NCI-H2081 (cell line): ENCODE measurements at places on chromosomes 6 and 20.
A peak's percentile ranks its signal among the peaks of the same experiment; 100 is the strongest.

DNA sequence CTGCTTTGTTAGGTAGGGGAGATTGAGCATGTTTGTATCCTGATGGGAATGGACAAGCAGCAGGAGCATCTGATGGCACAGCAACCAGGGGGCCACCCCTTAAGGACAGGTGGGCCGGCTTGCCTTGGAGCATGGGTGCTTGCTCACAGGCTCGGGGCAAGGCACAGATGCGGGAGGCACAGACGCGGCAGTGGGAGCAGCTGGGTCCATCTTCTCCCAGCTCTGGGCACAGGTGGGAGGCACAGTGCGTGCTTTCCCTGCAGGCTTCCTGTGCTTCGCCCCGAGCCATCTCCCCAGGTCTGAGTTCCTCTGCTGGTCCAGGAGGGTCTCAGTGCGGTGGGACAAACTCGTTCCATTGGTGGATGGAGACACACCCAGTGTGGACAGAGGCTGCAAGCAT lies 73.6 kb upstream of the BHLHE23 start:
- DNase-seq, result no peak

GRCh38 chr6:41370488-41371111 lies 35.2 kb downstream of the NCR2 start:
- DNase-seq, result no peak

GRCh38 chr6:16648003-16648402 lies 113.3 kb downstream of the ATXN1 start:
- no peak for DNase-seq

DNA sequence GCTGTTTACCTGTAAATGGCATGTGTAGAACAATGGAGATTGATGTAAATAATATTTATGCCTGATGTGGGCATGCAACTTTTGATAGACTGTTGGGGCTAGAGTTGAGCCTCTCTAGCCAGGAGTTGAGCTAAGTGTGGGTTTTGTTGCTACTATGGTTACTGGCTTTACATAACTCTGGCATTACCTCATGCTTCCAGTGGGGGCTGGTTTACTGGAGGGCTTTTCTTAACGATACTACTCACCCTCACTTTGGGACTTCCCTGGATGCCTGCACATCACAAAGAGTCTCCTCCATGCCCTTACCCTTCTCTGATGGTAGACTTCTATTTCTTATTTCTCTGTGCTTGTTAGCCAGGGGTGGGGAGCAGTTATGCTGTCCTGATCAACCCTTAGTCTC lies 524.6 kb upstream of the CDH4 start:
- no peak for DNase-seq

DNA sequence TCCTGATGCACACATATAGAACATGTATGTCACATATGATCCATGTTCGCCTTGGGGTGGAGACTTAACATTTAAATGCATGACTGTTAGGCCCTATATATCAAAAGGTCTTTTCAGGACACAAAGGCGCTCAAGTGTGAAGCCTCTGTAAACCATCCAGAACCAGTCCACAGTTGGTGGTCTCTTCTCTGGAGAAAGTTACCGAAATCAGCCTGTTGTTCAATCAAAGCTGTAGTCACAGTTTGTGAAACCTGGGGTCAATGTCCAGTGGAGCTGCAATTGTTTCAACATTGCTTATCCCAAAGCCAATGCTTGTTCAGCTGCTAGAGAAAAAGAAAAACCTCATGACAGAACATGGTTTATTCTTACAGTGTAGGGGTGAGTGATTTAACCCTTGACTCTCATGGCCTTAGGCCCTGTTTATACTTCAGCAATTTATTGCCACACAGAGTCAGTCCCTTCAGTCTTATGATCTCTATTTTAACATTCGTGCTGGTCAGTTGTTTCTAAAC lies 193.6 kb upstream of the CST7 start:
- DNase-seq, result no peak

DNA sequence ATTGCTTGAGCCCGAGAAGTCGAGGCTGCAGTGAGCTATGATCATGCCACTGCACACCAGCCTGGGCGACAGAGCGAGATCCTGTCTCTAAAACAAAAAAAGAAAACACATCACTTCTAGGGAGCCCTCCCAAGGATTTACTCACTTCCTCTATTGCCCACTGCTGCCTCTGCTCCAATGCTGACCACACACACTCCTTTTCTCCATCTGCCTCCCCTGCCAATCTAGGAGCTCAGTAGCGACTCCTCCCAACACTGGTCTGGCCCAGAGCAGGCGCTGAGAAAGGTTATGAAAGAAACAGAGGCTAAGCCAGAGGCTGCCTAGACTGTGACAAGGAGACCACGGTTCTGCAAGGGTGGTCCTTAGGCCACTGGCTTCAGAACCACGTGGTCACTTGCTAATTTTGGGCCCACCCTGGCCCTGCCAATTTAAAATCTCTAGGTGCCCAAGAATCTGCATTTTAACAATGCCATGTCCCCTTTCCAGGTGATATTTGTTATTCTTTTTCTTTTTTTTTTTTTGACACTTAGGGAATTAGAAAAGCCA lies 1.3 kb upstream of the E2F1 start:
- no peak for DNase-seq

DNA sequence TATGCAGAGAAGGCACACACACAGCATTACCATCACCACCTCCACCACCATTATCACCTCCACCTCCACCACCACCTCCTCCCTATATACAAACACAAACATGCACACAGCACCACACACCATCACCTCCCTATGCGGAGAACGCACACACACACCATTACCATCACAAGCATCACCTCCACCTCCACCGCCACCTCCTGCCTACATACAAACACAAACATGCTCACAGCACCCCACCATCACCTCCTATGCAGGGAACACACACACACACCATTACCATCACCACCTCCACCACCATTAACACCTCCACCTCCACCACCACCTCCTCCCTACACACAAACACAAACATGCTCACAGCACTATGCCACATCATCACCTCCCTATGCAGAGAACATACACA lies 236.5 kb upstream of the AFDN start:
- no peak for DNase-seq

- DNase-seq, result peak; percentile 37
Measured at GRCh38 chr20:52150440-52151258, 40.9 kb downstream of the ZFP64 start.

DNA sequence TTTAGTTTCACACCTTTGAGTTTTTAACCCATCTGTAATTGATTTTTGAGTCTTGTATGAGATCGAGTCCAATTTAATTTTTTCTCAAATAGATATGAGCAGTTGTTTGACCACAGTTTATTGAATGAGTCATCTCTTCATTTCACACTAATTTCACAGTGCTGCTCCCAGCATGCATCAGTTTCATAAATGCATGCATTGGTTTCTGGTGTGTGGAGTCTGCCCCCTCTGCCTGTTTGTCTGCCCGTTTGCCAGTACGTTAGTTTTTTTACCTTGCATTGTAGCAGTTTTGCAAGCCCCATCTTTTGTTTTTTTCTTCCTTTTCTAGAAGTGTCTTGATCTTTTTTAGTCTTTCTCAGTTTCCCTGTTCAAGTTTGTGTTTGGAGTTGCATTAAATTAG lies 11.9 kb downstream of the SLX4IP start:
- DNase-seq, result peak; percentile 18

DNA sequence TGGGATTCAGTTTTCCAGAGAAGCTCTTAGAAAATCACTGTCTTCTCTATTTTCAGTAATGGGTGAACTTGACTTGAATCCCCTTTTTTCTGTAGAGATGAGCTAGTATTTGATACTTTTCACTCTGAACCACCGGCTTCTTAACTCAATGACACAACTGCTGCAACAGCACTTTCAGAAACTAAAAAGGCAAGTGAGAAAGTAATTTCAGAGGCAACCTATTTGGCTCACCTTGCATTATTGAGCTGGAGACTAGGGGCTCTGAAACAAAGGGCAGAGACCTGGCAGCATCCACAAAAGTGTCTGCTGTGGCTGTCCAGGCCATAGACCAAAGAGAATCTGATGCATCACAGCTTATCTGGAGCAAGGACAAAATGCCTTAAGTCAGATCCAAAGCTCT lies 289.8 kb upstream of the IRAK1BP1 start:
- DNase-seq, result no peak

- DNase-seq, result no peak
Measured at GRCh38 chr6:167400482-167401138, 75.7 kb downstream of the TTLL2 start.

GRCh38 chr20:46339037-46339436 lies 30.7 kb upstream of the CDH22 start:
- DNase-seq, result no peak

DNA sequence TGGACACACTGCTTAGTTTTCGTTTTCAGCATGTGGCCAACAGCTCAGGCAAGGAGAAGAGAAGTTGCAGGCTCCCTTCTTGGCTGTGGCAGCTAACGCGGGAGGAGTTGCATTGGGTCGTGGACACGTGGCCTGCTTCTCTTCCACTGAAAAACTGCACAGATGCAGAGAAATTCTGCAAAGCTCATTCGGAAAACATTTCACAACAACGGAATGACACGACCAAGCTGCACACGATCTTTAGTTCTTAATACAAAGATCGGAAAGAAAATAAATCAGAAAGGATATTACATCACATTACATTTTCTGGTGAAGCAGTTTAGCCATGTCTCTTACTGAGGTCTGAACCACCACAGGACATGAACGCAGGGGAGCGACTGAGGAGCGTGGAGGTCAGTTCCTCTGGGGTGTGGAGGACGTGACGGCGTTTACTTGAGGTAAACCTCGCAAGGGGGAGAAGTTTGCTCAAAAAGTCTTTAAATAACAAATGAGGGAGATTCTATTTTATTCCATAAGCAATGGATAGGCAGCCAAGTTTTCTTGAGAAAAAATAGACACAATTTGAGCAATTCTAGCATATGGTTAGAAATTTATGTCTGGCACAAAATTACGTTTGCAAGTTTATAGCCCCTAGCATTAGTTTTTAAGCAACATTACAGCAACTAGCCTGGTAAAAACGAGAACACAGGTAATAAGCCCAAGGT lies 178.3 kb downstream of the THBS2 start:
- no peak for DNase-seq

DNA sequence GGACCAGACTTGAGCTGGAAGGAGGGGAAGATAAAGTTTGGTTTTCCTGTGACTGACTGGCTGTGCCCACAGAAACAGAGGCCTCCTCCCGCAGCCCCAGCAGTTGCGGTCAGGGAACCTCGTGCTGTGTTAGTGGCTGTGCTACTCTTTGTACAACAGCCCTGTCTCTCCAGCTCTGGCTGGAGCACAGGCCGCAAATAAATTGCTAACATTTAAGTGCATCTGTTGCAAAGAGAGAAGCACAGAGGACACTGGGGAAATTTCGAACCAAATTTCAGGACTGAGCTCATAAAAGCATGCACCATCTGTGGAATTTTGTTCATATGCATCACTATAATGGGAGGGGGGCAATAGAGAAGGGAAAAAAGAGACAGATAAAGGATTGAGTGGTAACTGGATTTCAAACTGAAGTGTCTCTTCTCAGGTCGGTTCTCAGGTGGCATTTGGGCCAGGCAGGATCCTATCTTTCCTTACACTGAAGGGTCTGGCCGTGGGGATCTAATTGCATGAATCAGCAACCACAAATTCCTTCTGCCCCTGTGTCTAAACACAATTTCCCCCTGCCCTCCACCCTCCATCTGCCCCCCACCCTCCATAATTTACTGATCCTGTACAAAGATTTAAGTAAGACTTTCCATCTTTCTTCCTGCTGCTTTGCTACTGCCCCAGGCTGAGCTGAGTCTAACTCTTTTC lies 88.9 kb upstream of the ATXN1 start:
- no peak for DNase-seq

DNA sequence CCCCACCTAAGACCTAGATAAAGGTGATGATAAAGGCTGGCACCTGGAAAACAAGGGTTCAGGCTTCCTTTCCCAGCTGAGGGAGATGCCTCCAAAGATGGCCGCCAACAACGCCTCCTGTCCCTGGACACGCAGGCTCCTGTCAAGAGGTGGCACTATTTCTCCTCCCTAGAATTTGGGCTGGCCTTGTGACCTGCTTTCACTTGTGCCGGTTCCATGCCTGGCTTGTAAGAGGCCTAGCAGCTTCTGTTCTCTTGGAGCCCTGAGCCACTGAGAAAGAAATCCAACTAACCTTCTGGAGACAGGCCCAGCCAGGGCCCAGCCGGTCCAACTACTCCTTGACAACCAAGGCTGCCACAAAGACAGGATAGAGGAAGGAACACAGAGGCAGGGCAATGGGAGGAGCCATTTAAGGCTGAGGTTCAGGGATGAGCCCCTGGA lies 60.2 kb upstream of the RALY start:
- peak; percentile 32 for DNase-seq

DNA sequence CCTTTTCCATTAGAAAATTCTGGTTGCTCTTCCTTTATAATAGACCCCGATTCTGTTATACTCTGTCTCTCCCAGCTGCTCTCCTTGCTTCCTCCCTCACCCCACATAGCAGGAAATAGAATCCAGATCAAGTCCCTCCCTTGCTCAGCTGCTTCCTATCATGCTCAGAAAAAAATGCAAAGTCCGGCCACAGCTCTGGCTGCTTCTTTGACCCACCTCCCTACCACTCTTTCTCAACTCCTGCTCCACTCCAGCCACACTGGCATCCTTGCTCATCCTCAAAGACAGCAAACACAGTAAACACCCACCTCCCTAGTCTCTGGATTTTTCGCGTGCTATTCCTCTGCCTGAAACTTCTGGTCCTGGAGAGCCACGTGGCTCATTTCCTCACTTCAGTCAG lies 9.1 kb upstream of the SLC22A16 start:
- DNase-seq, result no peak

DNA sequence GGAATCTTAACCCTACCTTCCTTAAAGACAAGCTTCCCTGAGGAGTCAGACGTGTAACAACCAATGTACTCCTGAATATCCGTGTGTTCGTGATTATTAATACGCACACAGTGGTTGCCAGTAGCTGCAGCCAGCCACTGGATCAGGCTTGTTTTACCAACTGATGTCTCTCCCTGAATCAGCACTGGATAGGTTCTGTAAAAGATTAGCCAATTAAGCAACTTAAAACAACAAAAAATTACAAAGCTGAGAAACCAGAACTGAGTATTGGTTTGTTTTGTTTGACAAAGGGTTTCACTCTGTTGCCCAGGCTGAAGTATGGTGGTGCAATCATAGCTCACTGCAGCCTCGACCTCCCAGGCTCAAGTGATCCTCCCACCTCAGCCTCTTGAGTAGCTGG lies 69.3 kb downstream of the MDN1 start:
- DNase-seq, result no peak

GRCh38 chr6:12865671-12866181 lies 149.2 kb downstream of the PHACTR1 start:
- DNase-seq, result no peak

DNA sequence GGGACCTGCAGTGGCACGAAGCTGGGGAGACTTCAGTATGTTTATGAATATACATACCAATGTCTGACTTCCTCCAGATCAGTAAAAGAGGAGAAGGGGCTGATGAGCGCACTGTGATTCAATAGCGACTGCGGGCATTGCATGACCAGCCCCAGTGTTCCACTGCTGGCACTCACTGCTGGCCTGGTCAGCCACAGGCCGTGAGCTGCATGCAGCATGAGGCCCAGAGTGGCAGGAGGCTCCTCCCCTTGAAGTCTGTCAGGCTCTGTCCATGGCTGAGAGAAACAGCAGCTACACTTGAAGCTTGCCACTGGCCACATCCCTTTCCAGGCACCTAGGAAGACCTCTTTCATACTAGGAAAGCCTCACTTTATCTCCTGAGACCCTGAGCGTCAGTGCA lies 265.9 kb upstream of the CDYL start:
- DNase-seq, result no peak
